ENCODE measurements at places on chromosomes 5 and 9.

DNA sequence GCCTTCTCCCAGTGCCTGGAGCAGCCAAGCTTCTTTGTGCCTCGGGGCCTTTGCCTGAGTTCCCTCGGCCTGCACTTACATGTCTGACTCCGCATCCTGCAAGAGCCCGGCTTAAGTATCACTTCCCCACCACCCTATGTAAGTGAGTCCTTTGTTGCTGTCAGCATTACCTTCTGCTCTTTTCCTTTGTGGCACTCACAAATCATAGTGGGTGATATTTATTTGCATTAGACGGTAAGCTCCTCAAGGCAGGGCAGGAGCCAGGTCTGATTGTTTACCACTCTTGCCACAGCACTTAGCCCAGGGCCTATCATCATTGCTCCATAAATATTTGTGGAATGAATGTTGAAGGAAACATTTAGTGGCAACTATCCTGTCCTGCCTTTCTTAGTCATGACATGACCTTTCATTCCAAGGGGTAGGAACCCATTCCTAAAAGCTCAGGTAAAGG is 4.8 kb downstream of the GM2A start:
- no peak for DNase-seq

- no peak for DNase-seq
These were observed 24.2 kb downstream of the ABO start for GRCh38 chr9:133250741-133251170.

DNA sequence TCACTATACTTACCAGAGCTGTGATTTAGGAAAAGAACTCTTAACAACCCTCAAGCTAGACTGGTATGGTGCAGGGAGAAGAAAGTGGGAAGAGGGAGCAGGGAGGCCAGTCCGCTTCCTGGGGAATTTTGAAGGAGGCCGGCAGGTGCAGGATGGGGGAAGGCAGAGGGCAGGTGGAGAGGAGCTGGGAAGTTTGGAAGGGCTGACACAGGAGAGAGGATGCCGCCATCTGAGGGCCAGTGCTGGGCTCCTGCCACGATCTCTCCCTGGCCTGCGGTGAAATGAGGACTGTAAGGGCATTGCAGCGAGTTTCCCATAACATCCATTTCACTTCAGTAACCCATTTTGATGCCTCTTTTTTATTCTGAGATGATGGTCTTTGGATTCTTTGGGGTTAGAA is 8.9 kb downstream of the DAB2IP start:
- DNase-seq = no peak

DNA sequence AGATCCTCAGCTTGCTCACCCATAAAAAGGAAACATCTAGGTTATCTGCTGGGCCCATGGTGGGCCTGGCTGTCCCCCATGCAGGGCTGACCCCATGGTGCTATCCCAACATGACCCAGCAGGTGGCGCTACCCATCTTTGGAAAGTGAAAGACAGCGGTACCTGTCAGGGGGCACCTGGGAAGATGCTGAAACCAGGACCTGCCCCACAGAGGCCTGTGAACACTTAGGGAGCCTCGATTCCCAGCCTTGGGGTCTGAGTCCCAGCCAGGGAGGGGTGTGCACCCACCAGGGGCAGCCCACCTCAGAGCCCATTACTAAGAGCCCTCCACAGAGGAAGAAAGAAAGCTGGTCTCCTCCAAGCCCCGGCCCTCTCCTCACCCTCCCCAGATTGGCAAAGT is 46.6 kb upstream of the IPPK start:
- peak; percentile 96 for DNase-seq

DNA sequence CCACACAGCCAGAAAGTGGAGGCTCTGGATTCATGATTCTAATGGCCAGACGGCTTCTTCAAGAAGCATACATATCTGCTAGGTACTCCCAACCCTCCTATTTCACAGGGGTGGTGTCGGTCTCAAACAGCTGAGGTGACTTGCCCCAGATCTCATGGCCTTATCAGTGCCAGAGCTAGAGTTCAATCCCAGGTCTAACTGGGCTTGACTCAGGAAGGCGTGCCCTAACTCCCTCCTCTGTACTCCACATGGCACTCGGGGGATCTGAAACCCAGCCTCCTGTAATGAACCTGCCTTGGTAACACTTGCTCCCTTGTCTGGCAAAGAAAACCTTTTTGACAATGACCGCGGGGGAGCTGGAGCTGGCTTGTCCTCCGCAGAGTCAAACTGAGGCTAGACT is 2.1 kb downstream of the QRFP start:
- no peak for DNase-seq

- no peak for DNase-seq
These were observed 9.6 kb downstream of the NCS1 start for GRCh38 chr9:130181678-130182380.

- DNase-seq = no peak
These were observed 29.7 kb upstream of the FCN1 start for GRCh38 chr9:134947265-134947955.

GRCh38 chr9:92686954-92687353 is 17.0 kb upstream of the IPPK start:
- no peak for DNase-seq

DNA sequence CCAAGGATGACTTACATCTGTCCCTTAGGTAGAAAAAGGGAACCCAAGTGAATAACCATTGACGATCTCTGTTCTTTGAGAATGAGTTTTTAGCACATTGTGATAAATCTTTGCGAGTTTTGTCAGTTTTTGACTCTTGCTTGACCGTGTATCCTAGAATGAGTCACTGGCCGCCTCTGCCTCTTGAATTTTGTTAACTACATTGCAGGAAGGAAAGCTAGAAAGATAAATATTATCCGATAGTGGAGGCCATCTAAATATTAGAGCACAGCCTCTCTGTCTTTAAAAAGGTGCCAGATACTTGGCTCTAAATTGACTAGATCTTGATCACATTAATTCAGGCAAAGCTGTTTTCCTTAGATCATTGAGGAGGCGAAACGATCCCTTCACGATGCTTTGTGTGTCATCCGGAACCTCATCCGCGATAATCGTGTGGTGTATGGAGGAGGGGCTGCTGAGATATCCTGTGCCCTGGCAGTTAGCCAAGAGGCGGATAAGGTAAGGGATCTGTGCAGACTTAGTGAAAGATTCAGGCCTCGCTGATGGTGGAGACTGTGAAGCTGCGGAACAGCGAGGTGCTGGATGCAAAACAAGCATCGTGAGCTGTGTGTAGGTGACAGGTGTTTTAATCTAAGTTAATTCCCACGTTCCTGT is 12.2 kb downstream of the CCT5 start:
- DNase-seq = no peak

- no peak for DNase-seq
These were observed 15.5 kb downstream of the CARD19 start for GRCh38 chr9:93111371-93112115.

- no peak for DNase-seq
These were observed 34.0 kb downstream of the ADAM19 start for GRCh38 chr5:157541447-157542118.

GRCh38 chr5:169160405-169160901 is 140.5 kb downstream of the SLIT3 start:
- DNase-seq = no peak

- DNase-seq = no peak
These were observed 412.1 kb upstream of the ADAMTSL1 start for GRCh38 chr9:18061856-18062255.

DNA sequence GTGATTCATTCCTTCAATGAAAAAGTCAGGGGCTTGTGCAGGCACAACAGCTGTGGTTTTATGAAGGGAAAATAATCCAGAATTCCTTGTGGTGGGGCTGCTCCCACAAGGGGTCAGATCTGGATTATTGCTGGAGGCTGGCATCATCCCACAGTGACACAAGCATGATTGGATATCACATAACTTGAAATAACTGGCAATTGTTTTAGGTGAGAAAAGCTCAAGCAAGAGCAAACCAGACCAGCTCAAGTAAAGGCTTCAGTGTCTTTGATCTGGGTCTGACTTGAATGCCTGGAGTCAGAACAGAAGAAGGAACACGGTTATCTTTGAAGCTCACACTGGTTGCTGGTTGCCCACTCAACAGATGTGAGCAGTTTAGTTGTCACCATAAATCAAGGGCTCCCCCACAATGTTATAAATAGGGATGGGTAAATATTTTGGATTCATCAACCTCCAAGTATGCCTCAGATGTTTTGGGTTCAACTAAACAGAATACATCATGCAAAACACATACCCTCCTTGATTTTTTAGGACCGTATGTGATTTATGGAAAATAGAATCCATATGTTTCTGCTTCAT is 3.1 kb upstream of the ZNF474 start:
- no peak for DNase-seq

- no peak for DNase-seq
These were observed 622.3 kb downstream of the SEMA5A start for GRCh38 chr5:8923526-8923925.

- DNase-seq = no peak
These were observed 40.4 kb upstream of the FGF1 start for GRCh38 chr5:142726188-142726731.

DNA sequence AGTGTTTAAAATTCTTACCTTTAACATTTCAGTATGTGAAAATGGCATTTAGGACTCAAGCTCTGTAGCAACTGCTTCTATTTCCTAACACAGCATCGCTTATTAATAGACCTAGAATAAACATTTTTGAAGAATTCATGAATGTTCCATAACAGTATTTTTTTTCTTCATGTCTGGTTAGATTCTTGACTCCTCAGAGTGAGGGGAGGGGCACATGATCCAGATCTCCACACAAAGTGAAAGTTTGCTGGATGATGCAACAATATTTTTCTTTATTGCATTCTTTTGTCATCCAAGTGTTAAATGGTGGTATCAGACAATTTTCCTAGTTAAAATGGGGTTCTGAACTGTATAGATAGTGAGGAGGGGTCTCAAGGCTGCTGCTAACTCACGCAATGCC is 130.8 kb upstream of the MAN2A1 start:
- no peak for DNase-seq

GRCh38 chr9:36092509-36093215 is 43.9 kb upstream of the GLIPR2 start:
- peak; percentile 1 for DNase-seq

- no peak for DNase-seq
These were observed 6.8 kb upstream of the PRUNE2 start for GRCh38 chr9:76912636-76913275.

- DNase-seq = no peak
These were observed 32.0 kb downstream of the SLC6A3 start for GRCh38 chr5:1413211-1413610.

GRCh38 chr5:179730852-179731251 is 1.8 kb upstream of the MAML1 start:
- no peak for DNase-seq

GRCh38 chr5:35309365-35310130 is 79.3 kb upstream of the PRLR start:
- no peak for DNase-seq

- DNase-seq = peak; percentile 8
These were observed 81.2 kb downstream of the OTULIN start for GRCh38 chr5:14745753-14746152.

DNA sequence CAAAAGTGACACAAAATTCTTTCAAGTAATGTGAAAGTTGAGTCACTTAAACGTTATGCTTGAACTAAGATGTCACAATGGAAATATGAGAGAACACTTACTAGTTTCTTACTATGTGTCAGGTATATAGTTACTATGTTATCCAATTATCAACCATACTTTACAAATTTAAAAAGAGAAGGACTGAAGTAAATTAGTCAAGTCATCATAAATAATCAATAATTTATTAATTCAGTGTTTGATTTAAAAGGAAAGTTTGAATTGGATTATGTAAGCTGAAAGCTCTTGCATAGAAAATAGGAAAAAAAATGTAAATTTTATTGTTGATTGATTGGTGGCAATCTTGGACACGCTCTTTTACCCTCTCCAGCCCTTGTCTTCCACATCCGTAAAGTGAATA is 76.3 kb downstream of the GABRA1 start:
- no peak for DNase-seq

DNA sequence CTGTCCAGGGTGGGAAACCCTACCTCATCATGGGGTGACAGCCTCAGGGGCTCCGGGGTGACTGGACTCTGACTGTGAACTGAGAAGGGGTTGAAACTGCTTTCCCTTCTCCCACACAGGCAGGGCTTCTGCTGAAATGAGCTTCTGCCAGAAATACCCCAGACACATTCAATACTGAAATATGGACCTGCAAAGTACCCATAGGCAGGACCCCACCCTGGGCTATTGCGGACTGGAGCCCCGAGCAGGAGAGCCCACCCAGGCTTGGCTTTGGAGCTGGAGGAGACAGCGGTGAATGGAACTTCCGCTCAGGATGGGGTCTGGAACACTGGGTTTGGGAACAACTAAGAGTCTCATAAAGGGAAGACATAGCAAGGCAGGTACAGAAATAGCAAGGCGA is 37.5 kb downstream of the IRX2 start:
- DNase-seq = no peak

DNA sequence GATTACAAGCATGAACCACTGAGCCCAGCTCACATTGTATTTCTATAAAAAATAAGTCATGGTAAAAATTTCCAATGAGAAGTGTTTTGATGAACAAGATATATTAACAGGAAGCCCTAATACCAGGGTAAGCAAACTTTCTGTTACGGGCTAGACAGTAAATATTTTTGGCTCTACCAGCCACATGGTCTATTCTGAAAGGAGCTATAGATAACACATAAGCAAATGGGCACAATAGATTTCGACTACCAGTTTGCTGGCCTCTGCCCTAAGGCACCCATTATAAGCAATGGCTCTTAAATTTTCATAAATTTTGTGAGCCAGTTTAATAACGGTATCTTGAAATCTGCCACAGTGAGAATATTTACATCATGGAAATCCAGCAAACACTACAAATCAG is 8.1 kb downstream of the UBQLN1 start:
- DNase-seq = no peak
